Left forelimb (tissue), 1 donor: ENCODE measurements at places on chromosomes 12 and 14.

GRCh38 chr14:102872020-102872419 lies 50.4 kb upstream of the AMN start:
- no peak for DNase-seq

- DNase-seq = no peak
These were observed 54.3 kb downstream of the GALNT9 start for GRCh38 chr12:132275110-132275531.

GRCh38 chr14:101369916-101370592 lies 191.2 kb upstream of the DIO3 start:
- no peak for DNase-seq

DNA sequence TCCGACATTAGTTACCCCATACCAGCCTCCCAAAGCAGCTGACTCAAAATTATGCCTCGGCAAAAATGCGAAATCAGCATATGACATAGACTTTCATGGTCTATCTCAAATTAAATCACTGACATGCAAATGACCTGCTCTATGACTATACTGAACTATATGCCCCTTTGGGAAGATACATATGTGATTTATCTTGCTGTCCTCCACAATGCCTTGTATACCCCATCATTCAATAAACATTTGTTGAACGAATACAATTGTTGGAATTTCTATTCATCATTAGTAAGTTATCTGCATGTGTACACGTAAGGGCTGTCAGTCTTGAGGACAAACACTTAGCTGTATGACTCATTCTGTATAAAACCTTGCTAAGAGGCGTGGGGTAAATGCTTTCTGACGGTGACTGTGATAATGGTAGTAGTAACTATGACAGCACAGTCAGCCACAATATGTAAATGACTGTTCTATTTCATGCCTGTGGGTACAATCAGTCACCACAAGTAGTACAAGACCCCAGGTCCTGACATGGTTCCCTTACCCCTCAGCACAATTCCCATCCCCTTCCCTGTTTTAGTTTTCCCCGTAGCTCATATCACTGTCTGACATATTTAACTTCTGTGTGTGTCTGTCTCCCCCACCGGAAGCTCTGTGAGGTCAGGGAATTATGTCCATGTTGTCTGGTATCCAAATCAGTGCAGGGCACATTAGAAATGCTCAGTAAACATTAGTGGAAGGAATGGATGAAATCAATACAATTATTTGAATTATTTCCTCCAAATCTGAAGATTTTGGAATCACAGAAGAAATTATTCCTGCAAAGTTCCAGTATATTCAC lies 42.8 kb downstream of the STXBP6 start:
- DNase-seq = no peak

DNA sequence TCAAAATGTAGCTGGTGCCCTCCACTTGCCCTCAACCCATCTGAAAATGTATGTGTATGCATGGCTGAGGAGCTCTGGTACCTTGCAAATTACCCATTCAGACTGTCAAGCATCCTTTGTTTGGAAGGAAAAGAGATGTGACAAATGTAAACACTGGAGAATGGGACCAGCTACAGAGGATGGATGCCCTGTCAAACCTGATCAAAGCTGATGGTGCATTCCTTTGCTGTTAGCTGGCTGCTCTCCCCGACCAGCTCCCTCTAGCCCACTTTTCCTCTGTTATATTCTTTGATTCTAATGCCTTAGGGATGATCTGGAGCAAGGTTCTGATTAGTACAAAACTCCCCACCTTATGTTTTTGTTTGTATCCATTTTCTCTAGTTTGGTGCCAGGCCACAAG lies 310.3 kb downstream of the C12orf75 start:
- DNase-seq = no peak

DNA sequence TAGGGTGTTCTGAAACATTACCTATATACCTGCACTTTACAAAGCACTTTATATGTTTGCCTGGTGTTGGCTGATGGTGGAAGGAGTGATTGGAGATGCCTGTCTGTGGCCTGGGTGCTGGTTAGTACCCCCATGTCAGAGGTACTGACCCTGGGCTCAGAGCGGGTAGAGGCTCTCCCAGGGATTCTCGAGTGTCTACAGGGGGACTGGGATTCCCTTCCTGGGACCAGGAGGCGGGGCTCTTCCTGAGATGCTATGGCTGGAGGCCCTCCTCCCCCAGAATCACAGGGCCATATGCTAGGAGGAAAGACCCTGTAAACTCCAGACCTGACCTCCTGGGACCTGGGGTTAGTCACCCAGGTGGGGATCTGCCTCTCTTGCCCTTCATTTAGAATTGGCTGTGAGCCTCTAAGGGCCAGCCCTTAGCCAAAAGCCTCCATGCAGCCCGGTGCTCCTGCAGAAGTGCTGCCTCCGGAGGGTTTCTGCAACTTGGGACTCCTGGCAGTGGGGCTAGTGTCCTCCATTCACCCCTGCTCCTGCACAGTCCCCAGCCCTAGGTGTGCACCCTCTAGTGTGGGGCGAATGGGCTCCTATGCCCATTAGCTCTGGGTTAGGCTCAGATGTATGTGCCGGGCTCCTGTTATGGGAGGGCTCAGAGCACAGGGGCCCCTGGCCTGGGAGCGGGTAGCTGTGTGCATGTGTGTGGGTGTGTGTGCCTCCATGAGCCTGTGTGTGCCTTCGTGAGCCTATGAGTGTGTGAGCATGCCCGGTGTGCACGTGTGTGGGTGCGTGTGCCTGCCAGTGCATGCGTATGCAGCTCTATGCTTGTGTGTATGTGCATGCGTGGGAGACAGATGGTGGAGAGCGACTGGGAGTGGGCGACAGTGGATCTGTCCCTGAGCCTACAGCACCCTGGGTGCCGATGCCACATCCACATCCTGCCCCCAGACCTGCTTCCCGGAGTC lies 36.6 kb downstream of the RTL1 start:
- no peak for DNase-seq

- DNase-seq = peak; percentile 74
These were observed 200.7 kb upstream of the FOXN3 start for GRCh38 chr14:89617481-89618329.

DNA sequence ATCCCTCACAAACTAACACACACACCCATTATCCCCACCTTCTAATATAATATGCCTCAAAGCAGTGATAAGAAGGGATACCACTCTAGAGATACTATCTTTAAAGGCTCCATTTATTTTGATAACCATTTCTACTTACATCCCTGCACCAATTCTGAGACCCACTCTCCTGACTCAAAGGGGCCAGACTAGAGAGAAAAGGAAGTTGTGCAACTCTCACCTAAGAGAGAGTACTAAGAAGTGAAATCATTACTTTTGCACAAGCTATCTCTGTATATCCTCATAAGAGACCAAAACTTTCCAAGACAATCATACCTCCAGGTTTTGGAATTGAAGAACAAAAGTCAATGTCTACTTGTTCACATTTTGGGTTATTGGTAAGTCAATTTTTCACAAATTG lies 45.4 kb upstream of the USP15 start:
- no peak for DNase-seq

- DNase-seq = no peak
These were observed 183.9 kb upstream of the CNOT2 start for GRCh38 chr12:70059373-70059772.

GRCh38 chr14:54935958-54936357 lies 33.3 kb upstream of the GCH1 start:
- no peak for DNase-seq

- DNase-seq = no peak
These were observed 132.4 kb upstream of the CNTN1 start for GRCh38 chr12:40559865-40560264.

DNA sequence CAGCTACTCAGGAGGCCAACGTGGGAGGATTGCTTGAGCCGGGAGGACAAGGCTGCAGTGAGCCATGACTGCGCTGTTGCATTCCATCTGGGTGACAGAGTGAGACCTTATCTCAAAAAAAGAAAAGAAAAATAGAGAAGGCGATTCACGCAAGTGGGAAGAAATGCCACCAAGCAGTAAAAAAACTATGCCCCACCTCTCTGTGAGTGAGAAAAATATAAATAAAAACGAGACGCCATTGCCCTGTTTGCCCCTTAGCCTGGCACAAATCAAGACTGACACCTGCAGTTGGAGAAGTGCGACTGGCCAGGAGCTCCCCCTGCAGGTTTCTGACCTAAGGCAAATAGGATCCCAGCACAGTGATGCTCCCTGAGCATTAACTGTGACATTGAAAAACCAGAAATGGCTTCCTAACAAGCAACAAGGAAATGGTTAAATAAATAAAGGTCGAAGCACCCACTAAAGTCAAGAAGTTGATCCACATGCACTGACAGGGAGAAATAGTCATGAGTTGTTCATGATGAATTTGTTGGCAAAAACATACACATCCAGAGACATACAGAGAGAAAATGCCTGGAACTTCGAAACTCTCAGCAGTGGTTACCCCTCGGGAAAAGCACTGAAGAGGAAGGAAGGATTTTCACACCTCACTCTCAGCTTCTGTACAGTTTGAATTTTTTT lies 21.1 kb downstream of the GSC start:
- DNase-seq = no peak

DNA sequence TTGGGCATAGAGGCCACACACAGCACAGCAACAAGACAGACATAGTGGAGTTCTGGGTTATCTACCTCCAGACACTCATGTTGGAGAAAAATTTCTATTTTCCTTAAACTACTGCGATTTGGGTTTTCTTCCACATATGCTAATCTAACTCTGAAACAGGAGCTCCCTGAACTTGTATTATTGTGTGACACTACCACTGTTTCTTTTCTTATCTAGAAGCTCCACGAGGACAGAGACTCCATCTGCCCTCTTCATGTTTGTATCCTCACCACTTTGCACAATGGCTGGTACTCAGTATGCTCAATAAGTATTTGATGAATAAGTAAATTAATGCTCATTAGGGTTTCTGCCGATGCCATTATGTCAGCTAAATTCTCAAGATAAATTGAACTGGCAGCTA lies 218.6 kb downstream of the PAX9 start:
- no peak for DNase-seq

- DNase-seq = no peak
These were observed 60.7 kb downstream of the GALNT8 start for GRCh38 chr12:4780641-4781611.

DNA sequence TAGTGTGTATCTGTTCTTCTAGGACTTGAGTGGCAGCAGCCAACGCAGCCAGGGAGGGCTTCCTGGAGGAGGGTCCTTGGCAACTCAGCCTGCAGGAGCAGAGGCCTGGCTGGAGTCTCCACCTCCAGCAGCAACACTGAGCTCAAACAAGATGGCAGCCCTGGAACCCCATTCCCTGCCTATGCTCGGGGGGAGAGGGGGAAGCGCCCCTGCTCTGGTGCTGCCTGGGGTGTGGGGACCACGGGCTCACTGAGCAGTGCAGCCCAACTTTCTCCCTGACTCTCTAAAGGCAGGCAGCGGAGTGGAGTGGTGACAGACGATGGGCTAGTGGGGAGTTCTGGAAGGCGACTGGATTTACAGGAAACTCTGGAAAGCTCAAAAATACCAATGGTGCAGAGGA lies 160.7 kb downstream of the CALM1 start:
- DNase-seq = no peak

DNA sequence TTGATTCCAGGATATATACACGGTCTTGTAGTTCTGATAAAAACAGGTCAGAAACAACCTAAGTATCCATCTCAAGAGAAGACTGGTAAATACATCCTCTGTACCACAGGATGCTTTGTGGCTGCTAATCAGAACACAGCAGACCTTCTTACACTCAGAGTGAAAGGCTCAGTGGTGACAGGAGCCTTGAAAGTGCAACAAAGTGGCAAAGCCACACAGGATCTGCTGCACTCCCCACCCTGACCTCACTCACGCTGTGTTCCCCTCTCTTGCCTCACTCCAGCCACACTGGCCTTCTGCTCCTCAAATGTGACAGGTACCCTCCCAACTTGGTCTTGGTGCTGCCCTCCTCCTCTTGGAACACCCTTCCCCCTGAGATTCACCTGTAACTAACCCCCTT lies 98.1 kb upstream of the GRIP1 start:
- DNase-seq = no peak

- DNase-seq = no peak
These were observed 9.2 kb upstream of the CYP46A1 start for GRCh38 chr14:99674776-99675381.
